ENCODE measurements at places on chromosomes 6 and 20. TPM values are rescaled to one million over a fixed set of nuclear protein-coding genes. Genes with fewer than 3 reads are reported as not detected.

The OTOR gene
- not detected for total RNA-seq

The SHLD1 gene
- total RNA-seq, result 0.86 TPM

The C6orf15 gene
- total RNA-seq, result not detected

The CGAS gene
- 10.9 TPM for total RNA-seq

The GDAP1L1 gene
- total RNA-seq, result not detected

The SCRT2 gene
- not detected for total RNA-seq

The NRN1 gene
- total RNA-seq, result not detected

The SLC18B1 gene
- 3.1 TPM for total RNA-seq

The STX11 gene
- 2.6 TPM for total RNA-seq

The SGK1 gene
- total RNA-seq, result 288 TPM

The TFEB gene
- total RNA-seq, result 6.2 TPM

The CST9L gene
- total RNA-seq, result not detected

The MMP24 gene
- 0.43 TPM for total RNA-seq

The TMC2 gene
- not detected for total RNA-seq

The TDP2 gene
- 17.7 TPM for total RNA-seq

The EFCAB8 gene
- total RNA-seq, result 0.14 TPM

The GNAS-AS1 gene
- 1.0 TPM for total RNA-seq

The ZBP1 gene
- total RNA-seq, result not detected

The ZC3H12D gene
- 0.14 TPM for total RNA-seq

The MUC21 gene
- not detected for total RNA-seq

The TAGAP gene
- not detected for total RNA-seq

The NKAIN4 gene
- 0.57 TPM for total RNA-seq

The ZBTB9 gene
- total RNA-seq, result 5.5 TPM

The TFAP2C gene
- 0.44 TPM for total RNA-seq

The PIM1 gene
- 8.9 TPM for total RNA-seq

The TMEM217 gene
- total RNA-seq, result 2.9 TPM

The ALDH5A1 gene
- total RNA-seq, result 0.22 TPM

The UBD gene
- not detected for total RNA-seq

Data from placental pericyte (primary cell).